ENCODE measurements at places on chromosomes 5 and 9.
A peak's percentile ranks its signal among the peaks of the same experiment; 100 is the strongest.

DNA sequence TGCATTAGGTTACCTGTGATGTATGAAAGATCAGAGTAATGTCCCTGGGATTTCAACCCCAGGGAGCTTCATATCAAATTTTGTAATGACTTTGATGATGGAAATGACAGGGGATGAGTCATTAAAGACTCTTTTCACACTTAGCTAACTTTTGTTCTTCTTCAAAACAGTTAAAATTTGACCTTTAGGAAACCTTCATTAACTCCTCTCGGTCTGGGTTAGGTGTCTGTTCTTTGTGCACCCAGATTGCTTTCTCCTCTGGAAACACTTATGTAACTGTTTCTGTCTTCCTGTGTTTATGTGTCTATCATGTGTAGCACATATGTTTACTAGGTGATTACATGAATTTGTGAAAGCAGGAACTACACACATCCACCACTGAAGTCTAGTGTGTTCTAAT lies 1.6 kb downstream of the SRFBP1 start:
- no peak for DNase-seq

- peak; percentile 89 for DNase-seq
Measured at GRCh38 chr5:172178991-172179989, 8.7 kb downstream of the STK10 start.

- DNase-seq: no peak
Measured at GRCh38 chr5:54607006-54607405, 89.4 kb downstream of the SNX18 start.

DNA sequence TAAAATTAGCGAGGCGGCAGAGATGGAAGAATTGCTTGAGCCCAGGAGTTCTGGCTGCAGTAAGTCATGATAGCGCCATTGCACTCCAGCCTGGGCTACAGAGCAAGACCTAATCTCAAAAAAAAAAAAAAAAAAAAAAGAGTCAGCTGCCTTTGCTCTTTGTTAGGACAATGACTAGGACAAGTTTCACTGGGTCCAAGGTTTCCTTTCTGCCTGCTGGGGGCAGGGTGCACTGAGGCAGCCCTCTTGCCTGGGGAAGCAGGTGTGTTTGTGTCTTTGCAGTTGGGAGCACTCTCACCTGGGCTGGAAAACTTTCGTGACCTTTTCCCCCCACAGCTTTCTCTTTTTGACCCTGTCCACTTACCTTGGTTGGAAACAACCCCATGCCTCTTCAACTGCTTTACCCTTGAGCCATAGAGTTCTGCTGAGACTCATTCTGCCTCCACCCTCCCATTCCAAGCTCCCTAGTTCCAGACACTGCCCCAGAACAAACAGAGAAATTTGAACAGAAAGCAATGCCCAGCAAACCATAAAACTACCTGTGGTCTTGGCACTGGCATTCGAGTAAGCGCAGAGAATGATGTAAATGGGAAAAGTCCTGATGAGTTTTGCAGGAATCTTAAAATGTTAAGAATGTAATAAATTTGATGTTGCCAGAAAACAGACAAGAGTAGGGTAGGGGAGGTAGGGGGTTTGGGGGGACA lies 17.0 kb upstream of the MYO10 start:
- DNase-seq: no peak

- DNase-seq: peak; percentile 80
Measured at GRCh38 chr9:115591584-115591984, 473.6 kb upstream of the TNC start.

DNA sequence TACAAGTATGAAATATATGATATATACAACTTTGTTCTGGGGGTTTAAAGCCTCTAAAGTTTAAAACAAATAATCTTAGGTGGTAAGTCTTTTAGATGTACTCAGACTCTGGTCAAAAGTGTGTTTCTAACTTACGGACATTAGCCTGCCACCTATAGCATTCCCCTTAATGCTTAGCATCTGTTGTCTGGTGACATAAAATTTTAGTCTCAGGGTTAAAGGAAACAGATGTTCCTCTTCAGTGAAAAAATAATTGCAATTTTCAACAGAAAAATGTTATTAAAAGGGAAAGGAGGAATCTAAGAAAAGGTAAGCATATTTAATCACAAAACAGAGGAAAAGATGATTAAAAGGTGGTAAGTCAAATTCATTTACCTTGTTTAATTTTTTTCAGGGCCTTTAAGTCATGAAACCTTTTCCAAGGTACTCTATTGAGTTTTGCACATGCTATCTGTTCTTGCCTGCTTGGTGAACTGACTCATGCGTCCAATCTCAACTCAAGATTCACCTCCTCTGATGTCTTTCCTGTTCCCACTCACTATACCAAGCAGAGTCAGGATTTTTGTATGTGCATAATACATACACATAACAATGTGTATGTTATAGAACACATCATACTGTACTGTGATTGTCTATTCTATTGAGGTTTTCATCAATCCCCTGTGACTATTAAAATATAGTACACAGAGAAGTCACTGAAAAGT lies 7.9 kb downstream of the TMEM167A start:
- DNase-seq: no peak

DNA sequence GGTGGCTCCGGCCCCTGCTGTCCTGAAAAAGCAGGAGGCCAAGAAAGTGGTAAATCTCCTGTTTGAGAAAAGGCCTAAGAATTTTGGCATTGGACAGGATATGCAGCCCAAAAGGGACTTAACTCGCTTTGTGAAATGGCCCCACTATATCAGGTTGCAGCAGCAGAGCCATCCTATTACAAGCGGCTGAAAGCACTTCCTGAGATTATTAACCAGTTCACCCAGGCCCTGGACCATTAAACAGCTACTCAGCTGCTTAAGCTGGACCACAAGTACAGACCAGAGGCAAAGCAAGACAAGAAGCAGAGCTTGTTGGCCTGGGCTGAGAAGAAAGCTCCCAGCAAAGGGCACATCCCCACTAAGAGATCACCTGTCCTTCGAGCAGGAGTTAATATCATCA lies 89.7 kb downstream of the MLLT3 start:
- DNase-seq: no peak
